ENCODE measurements at places on chromosomes 2 and 18. TPM values are rescaled to one million over a fixed set of nuclear protein-coding genes. Genes with fewer than 3 reads are reported as not detected.

GRCh38 chr2:104465981-104466380 is 387.9 kb upstream of the POU3F3 start:
- DNase-seq, result no peak

GRCh38 chr18:42338683-42339082 is 383.6 kb downstream of the PIK3C3 start:
- no peak for DNase-seq

DNA sequence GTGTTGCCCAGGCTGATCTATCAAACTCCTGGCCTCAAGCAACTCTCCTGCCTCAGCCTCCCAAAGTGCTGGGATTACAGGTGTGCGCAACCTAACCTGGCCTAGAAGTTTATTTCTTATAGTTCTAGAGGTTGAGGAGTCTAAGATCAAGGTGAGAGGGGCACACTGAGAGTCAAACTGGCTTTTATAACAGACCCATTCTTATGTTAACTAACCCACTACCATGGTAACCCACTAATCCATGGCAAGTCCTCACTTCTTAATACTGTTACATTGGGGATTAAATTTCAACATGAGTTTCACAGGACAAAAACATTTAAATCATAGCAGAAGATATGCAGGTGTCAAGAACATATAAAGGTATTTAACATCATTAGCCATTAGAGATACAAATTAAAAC is 50.6 kb downstream of the MDH1 start:
- DNase-seq, result no peak

The NGEF gene
- total RNA-seq, result not detected

The UGT1A8 gene
- total RNA-seq, result not detected

The PDE1A gene
- total RNA-seq, result 6.3 TPM

The RAB17 gene
- 50.9 TPM for total RNA-seq

Measured in upper lobe of right lung (tissue), 1 donor.